ENCODE measurements at places on chromosomes 3 and 15.

DNA sequence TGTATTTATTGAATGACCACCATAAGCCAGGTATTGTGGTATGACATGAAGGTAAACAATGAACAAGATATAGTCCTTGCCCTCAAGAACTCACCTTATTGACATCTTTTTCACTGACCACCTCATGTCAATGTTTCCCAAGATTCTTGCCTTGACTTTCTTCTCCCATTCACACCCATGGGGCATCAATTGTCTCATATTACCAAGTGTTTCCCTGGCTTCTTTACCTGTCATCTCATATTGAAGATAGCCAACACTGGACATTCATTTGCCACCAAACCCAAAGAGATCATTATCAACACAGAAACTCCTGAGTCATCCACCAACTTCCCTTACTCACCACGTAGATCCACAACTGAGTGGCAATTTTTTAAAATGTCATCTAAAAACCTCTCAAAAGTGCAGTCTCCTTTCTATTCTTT, 2.2 kb downstream of the EFHB start:
- peak; percentile 75 for DNase-seq

DNA sequence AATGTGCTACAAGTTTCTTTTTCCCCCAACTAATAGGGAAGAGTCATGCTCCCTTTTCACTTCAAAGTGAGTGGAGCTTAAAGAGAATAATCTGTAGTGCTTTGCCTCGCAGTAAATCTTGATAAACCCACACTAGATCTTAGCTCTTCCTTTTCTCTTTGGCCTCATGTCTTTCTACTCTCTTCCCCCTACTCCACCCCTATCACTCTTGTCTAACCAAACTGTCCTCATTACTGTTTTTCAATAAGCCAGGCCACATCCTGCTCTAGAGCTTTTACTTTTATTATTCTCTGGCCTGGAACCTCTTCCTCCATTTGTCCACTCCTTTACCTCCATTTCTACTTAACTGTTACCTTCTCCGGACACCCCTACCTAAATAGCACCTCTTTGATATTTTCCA, 291.0 kb upstream of the SATB1 start:
- DNase-seq: no peak

- DNase-seq: peak; percentile 41
Observed at GRCh38 chr3:53996141-53996874, 104.6 kb upstream of the SELENOK start.

- DNase-seq: no peak
Observed at GRCh38 chr3:48962939-48963338, 27.1 kb upstream of the P4HTM start.

Data from mammary epithelial cell (primary cell).